GM19239 (cell line): ENCODE measurements at places on chromosomes 2 and 18.

DNA sequence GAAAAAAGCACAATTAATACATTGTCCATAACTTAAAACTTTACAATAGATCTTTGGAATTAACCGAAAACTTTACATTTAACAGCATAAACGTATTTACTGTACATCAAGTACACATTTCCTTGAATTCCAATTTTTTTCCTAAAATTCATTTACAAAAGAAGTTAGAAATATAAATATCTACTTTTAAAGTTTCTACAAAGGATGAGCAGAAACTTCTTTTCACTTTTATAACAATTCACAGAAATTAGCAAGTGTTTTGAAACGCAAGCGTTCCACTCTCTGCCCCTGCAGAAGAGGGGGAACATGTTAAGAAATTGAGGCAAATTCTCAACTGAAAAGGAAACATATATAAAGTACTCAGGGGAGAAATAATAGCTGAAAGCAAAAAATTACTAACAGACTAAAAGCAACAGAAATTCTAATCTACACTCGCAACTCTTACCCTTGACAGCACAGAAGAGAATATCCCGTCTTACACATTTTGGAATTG lies 1.5 kb downstream of the NFE2L2 start:
- DNase-seq, result no peak

DNA sequence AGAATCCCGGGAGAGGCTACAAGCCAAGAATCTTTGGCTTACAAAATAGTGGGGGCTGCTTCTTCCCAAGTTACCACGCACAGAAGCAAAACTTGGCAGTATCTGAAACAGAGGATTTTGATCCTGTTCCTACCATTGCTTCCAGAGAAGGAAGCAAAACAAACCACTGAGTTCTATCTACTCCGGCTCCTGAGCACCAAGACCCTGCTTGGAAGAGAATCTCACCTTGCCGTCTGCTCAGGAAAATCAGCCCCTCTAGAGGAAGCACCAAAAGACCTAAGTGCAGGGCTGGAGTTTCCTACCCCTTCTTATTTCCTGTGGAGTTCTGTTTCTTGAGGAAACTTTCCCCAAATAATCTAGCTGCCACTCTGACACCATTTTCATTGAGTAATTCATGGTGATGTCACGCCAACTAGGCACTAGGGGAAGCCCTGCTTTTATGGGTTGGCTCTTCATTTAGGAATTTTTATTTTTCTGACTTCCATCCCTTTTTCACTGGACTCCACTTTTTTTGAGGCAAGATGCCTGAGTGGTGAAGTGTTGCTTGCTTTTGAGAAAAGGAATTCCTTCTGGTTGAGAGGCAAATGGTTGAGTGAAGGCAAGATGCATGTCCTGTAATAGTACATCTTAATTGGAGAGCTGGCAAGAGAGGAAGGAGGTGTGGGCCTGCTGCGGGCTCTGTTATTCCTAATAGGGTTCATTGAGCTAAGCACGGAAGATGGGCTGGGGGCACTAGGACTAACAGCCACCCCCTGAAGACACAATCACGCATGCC lies 36.8 kb upstream of the EML4 start:
- no peak for DNase-seq

- no peak for DNase-seq
These were observed 162.2 kb upstream of the TACR1 start for GRCh38 chr2:75361486-75361885.

DNA sequence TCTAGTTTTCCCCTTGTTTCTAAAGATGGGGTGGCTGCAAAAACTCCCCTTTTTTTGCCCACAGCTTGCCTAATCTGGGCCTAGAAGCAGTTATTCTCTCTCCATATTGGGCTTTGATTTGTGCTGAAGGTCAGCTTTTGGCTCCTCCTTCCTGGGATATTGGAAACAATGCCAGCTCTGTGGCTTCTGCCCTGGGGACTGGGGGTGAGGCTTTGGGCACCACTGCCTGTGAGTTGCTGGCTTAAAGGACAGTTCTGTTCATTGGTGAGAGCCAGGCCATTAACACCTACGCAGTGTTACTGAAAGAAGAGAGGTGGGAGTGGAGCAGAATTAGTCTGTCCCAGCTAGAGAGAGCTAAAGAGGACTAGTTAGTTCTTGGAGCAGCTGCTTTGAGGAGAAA lies 4.3 kb downstream of the UBXN2A start:
- DNase-seq, result no peak

GRCh38 chr2:30512243-30512886 lies 65.3 kb downstream of the LCLAT1 start:
- DNase-seq, result no peak

DNA sequence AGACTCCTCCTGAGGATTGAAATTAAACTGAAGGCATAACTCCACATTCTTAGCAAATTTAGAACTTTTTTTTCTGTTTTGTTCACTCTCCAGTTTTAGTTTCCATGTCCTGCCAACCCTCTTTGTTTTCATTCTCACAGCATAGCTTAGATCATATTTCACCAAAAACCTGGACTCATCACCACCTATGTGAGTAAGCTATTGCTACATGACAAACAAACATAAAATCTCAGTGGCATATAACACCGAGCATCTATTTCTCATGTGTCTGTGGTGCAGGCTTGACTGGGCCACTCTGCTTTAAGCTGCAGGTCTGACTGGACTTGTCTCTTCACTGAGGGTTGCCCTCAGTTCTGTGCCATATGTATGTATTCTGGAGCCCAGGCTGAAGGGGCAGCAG lies 385.2 kb downstream of the ARHGAP15 start:
- DNase-seq, result no peak

DNA sequence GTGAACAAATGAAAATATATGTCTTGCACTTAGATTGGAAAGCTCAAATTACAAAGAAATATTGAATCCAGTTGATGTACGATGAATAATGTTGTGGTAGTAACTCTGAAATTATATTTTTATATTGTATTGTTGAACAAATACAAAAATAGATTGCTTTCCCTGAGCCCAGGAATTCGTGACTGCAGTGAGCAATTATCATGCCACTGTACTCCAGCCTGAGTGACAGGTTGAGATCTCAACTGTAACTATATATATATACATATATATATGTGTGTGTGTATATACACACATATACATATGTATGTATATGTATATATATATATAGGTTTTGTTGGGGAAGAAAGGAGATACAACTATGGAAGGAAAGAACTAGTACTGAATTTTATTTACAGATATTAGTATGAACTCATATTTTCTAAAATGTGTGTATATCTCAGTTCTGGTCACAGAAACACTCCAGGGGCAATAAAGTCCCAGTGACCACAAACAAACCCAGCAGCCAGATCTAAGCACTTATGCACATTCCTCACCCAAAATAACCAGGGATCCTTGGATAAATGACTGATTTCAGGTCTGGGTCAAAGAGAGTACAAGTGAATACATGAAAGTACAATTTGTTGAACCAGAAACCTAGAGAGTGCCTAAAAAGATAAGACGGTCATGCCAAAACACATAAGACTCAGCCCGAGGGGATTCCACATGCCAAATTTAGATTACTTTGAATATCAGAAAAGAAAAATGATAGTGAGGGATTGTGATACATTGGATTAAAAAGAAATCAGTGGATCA lies 146.3 kb downstream of the TMX3 start:
- DNase-seq, result no peak

DNA sequence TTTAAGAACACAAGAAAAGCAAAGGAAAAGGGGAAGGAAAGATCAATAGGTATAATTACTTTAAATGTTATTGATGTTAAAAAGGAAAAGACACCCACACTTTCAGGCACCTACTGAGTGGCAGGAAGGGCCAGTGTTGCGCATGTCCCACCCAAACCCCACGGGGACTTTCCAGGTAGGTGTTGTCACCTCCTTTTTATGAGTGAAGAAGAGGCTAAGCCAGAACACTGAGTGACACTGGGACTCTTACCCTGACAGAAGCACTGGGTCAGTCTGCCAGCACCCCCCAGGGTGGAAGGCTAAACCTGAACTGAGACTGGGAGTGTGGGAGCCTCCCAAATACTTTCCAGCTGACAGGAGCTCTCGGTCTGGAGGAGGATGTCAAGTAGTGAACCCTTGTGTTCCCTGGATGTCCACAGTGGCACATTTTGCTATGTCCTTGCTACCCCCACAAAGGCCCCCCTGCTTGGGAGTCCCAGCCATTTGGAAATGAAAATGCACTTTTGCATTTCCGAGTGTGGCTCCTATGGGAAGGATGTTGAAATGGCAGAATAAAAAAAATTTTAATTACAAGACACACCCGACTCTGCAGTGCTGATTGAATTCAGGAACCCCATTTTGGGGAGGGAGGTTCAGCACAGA lies 90.9 kb upstream of the SMAD2 start:
- DNase-seq, result no peak

DNA sequence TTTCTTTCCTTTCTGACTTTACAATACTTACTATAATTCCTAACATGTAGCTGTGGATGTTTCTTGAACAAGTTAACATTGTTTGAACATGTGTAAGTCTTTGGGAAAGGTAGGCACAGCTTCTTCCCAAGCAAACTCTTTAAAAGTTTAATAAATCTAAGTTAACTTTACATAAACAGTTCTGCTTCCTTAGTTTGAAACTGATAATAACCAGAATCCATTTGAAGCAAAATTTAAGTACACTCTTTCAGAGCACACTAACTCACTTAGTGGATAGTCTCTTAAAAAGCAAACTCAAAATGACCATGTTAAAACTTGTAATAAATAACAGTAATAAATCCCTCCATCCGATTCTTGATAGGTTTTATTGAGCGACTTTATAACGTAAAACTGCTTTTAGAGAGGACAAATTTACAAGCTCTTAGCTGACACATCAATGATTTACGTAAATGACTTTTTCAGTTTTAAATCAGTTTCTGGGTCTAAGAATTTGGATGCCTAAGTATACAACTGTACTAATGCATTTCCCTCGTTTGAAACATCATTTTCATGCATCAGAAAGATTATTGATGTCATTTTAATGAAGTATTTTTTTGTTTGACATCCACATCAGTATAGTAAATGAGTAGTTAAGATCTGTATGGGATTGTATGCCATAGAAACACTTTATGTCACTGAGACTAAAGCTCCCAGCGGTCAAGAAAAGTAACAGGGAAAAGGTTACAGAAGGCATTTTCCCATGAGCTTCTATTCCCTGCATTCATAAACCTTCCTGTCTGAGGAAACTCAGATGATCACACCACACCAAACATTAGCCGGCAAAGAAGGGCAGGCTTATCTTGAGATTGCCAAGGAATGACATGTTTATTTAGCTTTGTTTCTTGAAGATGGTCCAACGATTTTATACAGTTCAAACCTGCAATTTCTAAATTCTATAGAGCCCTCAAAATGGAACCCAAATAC lies 67.5 kb downstream of the PDE1A start:
- DNase-seq, result no peak

- no peak for DNase-seq
These were observed 390.6 kb downstream of the ERBB4 start for GRCh38 chr2:212147921-212148513.

DNA sequence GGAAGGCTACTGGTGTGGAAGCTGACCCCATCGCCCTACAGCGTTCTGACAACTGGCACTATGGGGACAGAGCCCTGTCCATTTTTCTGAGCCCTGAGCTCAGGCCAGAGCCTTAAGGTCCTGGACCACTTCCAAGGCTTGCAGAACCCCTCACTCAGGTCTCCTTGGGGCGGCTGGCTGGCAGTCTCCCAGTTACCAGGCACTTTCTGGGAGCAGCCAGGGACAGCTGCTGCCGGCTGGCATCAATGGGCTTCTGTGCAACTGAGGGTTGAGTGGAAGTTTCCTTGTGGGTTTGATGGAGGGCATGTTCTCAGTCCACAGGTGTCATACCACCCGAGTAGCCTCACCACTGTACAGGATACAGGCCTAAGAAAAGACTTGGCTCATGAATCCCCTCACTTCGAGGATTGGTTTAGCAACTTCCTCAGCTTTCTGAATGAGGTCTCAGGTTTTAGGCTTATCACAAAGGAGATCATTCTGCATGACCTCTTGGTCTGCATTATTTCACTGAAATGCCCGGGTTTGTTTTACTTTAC lies 27.4 kb upstream of the WIPF1 start:
- DNase-seq, result no peak

DNA sequence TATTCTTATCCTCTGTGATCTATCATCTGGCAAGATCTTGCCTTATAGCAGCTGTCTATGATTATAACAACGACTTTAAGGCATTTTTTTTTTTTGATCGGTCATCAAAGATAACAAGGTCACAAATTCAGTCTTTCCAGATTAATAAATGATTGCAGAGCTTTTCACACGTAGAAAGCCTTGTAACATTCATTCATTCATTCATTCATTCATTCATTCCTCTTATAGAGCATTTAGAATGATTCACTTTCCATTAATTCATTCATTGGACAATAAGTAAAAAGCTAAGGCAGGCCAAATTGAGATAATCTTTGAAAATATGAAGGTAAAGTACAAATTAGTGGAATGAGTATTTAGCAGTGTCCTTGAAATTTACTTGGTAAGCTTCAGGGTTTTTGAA lies 223.7 kb downstream of the NUP35 start:
- DNase-seq, result no peak

GRCh38 chr2:176268976-176269318 lies 295 bp upstream of the MTX2 start:
- DNase-seq, result no peak

DNA sequence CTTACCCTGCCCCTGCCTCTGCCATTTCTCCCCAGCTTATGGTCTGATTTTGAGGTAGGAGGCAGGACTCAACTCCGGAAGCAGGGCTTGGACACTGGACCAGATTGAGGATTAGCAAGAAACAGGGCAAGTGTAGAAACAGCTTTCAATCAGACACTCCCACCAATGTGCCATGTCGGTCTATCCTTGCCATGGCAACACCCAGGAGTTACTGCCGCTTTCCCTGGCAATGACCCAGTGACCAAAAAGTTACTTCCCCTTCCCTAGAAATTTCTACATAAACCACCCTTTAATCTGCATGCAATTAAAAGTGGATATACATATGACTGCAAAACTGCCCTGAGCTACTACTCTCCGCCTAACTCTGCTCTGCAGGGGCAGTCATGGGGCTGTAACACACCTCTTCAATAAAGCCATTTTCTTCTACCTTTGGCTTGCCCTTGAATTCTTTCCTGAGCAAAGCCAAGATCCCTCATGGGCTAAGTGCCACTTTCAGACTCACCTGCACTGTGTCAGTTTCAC lies 156.7 kb downstream of the LPIN1 start:
- DNase-seq, result no peak

DNA sequence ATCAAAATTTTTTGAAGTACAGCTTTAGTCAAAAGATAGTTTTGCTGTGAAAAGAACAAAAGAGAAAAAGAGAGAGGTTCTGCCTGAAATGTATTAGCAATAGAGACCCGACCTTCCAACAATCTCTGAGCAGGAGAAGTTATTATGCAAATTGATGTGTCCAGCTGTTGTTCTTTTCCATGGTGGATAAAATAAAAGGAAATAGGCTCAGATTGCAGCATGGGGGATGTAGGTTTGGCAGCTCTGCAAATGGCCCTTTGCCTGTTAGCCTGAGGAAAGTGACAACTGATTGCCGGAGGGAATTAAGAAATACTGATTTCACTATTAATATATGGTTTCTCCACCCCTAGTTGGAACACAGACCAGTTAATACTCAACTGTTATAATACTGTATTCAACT lies 1283.2 kb upstream of the NXPH2 start:
- no peak for DNase-seq
